ENCODE measurements at places on chromosomes 5 and 9. TPM values are rescaled to one million over a fixed set of nuclear protein-coding genes. Genes with fewer than 3 reads are reported as not detected.

The ADAMTS6 gene
- 1.5 TPM for total RNA-seq

GRCh38 chr5:110040178-110040577, 350.5 kb downstream of the MAN2A1 start:
- no peak overlapping the region for H3K27ac ChIP-seq
- no peaks in the 10 kb centered on the region for H3K27me3 ChIP-seq
- H3K36me3 ChIP-seq, result no peaks in the 10 kb centered on the region
- H3K4me3 ChIP-seq, result no peak overlapping the region

DNA sequence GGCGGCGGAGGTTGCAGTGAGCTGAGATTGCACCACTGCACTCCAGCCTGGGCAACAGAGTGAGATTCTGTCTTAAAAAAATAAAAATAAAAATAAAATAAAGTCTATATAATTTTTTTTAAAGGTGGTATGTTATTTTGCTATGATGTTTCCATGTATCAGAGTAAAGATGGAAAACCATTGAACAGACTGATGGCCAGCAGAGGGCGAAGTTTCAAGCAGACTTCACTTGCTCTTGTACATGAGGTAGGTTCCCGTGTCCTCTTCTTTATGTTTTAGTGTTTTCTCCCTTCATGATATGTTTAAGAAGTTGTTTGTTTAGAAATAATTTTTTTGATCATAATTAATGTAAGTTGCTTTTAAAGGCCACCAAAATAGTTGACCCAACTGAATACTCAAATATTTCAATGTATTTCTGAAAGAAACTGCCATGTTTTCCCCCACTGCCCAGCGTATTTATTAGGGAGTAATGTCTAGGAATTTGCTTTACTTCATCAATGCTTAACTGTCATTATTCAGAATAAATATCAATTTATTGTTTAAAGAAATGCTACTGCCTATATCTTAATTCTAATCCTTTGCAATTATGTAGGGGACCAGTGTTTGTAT, 146.4 kb downstream of the HACD4 start:
- no peak overlapping the region for H3K4me3 ChIP-seq
- no peaks in the 10 kb centered on the region for H3K36me3 ChIP-seq
- H3K27me3 ChIP-seq, result no peaks in the 10 kb centered on the region
- H3K4me1 ChIP-seq, result no peaks in the 10 kb centered on the region

- no peak for DNase-seq
- H3K36me3 ChIP-seq, result no peaks in the 10 kb centered on the region
- H3K27me3 ChIP-seq, result no peaks in the 10 kb centered on the region
- peaks cover 26% of the 10 kb centered on the region for H3K4me1 ChIP-seq
- peak overlapping the region; percentile 96 for H3K4me3 ChIP-seq
Observed at GRCh38 chr5:62306896-62307689, 1.1 kb downstream of the KIF2A start.

DNA sequence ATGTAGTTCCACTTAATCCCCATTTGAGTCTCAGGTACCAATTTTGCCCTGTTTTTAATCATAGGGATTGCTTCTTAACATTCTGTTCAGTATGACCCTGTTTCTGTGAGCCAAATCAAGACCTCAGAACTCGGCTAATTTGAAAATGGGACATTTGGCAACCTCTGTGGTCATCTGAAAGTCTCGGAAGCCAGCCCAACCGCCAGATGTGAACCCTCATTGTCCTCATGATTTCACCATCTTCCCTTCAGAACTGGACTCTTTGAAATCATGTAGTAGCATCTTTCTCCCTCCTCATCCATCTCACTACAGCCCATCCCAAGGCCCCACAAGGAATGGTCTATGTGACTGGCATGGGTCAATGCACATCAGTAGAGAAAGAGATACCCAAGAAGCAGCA, 88.9 kb downstream of the S1PR3 start:
- no peak overlapping the region for H3K27ac ChIP-seq
- no peak for DNase-seq
- no peaks in the 10 kb centered on the region for H3K4me1 ChIP-seq
- no peaks in the 10 kb centered on the region for H3K36me3 ChIP-seq
- no peaks in the 10 kb centered on the region for H3K27me3 ChIP-seq
